NCI-H1436 (cell line): ENCODE measurements at places on chromosomes 16 and 17.

- no peak for DNase-seq
Observed at GRCh38 chr16:54027062-54027461, 259.5 kb downstream of the IRX3 start.

DNA sequence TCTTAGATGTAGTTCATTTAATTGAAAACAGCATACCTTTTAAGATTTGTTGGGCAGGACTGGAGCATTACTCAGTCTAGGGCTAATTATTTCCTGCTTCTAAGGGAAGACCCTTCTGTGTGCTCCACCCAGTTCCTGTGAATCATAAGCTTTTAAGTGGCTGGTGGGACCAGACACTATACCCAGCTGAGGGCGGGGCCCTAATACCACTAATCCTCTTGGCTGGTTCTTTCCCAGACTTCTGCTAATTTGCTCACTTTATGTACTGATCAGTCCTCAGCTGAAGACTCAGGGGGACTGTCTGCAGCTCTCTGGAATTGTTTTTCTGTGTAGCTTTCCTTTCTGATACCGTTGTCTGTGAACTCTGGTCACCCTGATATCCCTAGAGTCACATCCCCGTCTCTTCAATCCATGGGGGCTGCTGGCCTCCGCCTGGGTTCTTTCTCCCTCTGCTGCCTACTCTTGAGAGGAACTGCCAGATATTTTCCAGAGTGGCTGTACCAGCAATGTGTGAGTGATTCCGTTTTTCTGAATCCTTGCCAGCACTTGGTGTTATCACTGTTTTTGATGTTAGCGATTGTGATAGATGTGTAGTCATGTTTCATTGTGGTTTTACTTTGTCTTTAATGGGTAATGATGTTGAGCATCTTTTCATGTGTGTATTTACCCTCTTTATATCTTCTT is 35.1 kb downstream of the MFSD11 start:
- peak; percentile 34 for DNase-seq

DNA sequence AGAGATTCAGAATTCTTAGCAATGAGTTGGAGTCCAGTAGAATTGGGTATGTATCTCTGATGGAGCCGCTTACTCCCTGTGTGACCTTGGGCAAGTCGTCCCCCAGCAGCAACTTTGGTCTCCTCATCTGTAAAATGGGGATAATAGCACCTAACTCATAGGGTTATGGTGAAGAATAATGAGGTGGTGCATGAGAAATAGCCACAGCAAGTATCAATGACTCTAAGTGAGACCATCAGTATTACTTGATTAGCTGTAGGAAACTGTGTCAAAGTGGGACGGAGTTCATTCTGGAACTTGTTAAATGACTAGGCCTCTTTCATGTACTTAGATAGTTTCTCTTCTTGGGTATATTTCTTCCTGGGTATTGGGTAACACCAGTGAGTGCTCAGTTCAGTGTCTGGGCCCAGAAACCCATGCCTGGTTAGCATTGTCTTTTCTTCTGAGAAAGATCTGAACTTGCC is 6.4 kb downstream of the PRKCB start:
- DNase-seq = no peak

DNA sequence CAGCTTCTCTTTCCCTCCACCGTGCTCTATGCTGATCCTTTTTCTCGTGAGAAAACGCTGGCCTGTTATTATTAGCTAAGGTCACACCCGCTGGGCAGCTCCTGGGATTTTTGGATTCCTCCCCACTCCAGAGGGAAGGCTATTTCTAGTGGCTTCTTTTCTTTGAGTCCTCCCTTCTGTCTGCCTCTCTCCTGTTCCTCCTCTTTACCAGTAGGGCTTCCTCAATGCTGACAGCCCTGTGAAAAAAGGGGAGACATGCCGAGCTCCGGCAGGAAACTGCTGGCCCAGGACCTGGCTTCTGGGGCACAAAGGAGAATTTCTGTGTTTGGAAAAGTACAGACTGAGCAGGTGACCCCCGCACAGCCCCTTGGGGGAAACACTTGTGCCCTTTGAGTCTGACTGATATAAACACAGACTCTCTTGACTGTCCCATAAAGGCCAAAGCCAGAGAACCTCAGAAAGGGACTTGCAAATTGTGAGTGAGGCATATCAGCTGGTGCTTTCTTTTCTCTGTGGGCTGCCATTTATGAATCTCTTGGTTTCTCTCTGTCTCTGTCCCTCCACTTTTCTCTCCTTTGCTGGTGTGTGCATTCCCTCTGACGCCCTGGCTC is 14.0 kb upstream of the RNF135 start:
- DNase-seq = no peak

GRCh38 chr16:28556914-28557320 is 3.2 kb downstream of the SGF29 start:
- no peak for DNase-seq

DNA sequence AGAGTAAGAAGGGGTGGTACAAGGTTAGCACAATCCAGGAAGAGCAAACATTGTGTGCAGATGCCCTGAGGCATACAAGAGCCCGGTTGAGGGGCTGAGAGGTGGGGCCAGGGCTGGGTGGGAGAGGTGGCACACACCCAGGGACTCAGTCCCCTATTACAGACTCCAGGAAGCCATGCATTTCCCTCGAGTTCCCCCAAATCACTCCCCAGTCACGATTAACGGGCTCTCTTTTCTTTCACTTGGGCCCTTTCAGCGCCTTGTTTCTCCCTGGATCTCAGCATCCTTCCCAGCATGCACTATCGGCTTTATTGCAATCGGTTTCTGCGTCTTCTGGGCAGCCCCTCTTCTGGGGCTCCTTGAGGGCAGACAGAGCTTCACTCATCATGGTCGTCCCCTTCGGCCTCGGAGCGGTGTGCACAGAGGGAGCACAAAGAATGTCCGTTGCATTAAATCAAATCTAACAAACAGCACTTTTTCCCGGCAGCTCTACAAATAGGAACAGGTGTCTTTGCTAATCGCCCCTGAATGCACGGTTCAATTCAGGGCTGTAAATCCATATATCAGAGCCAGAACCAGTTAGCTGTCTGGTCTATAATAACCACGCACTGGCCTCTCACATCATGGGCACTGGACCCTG is 184.6 kb upstream of the HSBP1 start:
- no peak for DNase-seq

DNA sequence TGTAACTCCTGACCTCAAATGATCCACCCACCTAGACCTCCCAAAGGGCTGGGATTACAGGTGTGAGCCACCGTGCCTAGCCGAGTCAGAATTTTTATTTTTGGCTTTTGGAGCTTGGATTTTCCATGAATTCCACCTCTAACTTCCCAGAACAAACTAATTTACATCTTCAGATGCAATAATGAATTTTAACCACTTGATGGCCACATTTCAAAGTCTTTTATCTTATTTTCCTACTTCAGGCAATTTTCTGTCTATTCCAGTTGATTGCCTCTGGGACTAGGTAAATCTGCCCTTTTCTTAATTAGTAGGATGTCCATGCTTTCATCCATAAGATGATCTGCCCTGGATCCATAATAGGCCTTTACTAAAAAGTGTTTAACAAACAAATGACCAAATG is 156.4 kb upstream of the ANKFN1 start:
- DNase-seq = no peak

DNA sequence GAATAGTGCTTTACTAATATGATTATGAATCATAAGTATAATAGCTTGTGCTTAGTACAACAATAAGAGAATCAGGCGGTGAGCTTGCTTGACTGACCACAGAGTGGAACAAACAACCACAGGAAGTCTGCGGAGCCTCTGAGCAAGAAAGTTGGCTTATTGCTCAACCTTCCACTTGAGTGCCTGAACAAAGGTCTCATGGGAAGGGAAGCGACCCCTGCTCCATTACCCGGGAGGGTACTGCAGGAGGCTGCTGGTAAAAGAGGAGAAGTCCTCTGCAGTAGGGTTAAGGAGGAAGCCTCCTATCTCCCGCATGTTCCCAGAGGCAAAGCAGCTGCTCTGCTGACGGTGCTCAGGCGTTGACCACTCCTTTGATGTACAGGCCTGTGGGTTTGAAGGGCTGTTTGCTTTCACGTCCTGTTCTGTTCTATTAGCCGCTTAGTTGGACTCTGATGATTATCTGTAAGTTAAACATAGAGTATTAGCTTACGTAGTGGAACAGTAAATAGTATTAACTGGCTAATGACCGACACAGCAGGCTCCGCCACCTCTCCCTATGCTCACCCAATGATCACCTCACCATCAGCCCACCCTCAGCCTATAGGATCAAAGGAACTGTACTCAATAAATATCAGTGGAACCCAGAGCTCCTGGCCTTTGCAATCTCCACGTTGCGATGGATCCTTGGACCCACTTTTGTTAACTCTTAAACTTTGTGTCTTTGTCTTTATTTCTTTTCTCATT is 17.5 kb downstream of the ALOX15B start:
- no peak for DNase-seq

GRCh38 chr16:87212026-87212425 is 105.2 kb downstream of the C16orf95 start:
- no peak for DNase-seq

DNA sequence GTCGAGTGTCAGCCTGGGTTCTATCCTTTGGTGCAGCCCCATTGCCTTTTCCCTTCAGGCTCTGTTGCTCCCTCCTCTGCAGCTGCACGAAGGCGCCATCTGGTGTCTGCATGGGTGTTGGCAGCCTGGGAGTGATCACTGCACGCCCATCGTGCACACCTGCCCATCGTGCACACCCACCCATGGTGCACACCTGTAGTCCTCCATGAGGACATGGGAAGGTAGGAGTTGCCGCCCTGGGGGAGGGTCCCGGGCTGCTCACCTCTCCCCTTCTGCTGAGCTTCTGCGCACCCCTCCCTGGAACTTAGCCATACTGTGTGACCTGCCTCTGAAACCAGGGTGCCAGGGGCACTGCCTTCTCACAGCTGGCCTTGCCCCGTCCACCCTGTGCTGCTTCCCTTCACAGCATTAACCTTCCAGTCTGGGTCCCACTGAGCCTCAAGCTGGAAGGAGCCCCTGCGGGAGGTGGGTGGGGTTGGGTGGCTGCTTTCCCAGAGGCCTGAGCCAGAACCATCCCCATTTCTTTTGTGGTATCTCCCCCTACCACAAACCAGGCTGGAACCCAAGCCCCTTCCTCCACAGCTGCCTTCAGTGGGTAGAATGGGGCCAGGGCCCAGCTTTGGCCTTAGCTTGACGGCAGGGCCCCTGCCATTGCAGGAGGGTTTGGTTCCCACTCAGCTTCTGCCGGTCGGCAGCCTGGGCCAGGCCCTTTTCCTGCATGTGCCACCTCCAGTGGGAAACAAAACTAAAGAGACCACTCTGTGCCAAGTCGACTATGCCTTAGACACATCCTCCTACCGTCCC is 2.9 kb downstream of the CTRL start:
- DNase-seq = peak; percentile 68

DNA sequence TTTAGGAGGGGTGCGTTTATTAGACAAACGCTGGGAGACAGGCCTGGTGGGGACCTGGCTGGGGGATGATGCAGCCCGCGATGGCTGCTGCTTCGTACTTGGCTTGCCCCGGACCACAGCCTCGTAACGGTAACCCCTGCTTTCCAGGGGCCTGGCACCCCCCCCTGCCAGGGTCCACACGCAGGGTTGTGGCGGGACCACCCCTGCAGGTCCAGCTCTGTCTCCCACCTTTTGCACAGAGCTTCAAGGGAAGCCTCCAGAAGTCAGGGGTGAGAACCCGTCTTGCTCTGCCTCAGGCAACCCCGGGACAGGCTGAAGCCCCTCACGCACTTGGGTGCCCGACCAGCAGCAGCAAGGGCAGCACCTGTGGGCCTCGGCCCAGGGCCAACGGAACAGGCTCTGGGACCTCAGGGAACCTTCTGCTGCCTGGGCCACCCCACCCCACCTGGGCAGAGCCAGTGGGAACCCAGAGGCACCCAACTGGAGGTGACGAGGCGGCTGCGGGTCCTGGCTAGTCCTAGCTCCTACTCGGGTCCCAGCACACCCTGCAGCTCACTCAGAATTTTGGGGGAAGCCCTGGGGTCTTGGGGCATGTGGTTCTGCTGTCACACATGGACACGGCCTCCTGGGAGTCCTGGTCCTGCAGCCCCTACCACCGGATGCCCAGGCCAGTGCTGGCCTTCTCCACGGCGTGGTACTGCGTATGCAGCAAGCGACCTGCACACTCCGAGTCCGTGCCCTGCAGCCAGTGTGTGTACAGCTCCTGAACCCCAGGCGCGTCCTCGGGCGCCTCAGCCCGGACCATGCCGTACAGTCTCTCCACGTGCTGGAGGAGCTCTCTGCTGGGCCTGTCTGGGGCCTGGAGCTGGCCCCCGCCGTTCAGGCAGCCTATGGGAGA is 3.1 kb downstream of the HAGHL start:
- no peak for DNase-seq

DNA sequence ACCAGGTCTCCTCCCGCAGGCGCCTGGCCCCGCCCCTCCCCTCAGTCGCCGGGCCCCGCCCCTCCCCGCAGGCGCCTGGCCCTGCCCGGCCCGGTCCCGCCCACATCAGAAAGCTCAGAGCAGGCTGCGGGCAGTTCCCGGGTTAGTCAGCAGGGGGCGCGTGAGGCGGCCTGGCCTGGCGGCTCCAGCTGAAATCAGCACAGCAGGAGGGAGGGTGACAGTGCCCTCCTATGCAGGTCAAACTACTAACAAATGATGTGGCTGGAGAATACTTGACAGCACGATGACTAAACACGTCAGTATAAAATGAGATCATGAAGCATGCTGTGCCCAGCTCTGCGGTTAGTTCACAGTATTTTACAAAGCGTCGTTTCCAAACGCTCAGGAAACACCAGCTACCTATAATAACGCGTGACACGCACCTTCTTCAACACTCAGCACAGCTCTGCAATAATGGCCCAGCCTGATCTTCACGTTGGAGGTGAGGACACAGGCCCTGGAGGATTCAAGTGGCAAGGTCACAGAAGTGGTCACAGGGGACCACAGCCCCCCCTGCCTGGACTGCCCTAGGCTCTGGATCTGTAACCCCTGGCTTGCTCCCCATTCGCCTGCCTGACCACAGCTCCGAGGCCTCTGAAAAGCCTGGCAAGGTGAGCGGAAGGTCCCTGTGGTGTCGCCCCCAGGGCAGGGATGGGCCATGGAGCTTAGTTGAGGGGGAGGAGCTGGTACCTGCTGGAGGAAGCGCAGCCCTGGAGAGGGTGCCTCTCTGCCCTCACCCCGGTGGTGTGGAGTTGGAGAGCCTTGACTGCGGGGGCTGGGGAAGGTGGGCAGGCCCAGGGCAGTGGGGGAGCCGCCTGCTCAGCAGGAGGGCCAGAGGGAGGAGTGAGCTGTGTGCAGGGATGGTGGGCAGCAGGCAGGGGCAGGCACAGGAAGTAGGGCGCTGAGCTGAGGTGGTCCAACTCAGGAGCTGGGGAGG is 81.2 kb downstream of the KCNJ12 start:
- peak; percentile 86 for DNase-seq

GRCh38 chr17:6355196-6355595 is 79.7 kb downstream of the AIPL1 start:
- DNase-seq = no peak

- no peak for DNase-seq
Observed at GRCh38 chr17:31310260-31310659, 3.6 kb downstream of the EVI2B start.

GRCh38 chr16:74667255-74667700 is 601 bp upstream of the RFWD3 start:
- DNase-seq = peak; percentile 38

DNA sequence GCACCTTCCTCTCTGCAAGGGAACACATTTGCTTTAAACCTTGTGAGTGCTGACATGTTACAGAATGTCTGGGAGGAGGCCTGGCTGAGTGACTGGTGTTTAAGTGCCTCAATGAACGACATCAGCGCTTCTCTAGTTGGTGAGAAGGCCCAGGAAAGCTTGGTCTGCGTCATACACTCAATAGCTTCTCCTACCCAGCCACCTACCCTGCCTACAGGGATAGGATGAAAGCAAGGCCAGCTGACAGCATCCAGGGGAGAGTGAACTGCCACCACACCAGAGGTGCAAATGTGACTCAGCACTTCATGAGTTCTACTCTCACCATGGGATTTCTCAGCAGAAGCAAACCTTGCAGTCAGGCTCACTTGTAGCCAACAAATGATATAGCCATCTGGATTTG is 31.7 kb upstream of the CFAP20 start:
- no peak for DNase-seq

- peak; percentile 60 for DNase-seq
Observed at GRCh38 chr17:8121681-8122421, 2.1 kb downstream of the HES7 start.
